ENCODE measurements at places on chromosomes 5 and 9. TPM values are rescaled to one million over a fixed set of nuclear protein-coding genes. Genes with fewer than 3 reads are reported as not detected.

- no peaks in the 10 kb centered on the region for H3K27me3 ChIP-seq
- peaks cover 13% of the 10 kb centered on the region for H3K36me3 ChIP-seq
- H3K4me3 ChIP-seq, result no peak overlapping the region
- H3K4me1 ChIP-seq, result peaks cover 2% of the 10 kb centered on the region
- no peak for DNase-seq
These were observed 90.8 kb downstream of the HACD4 start for GRCh38 chr9:20940447-20941173.

DOCK2 gene
- not detected for total RNA-seq

NTNG2 gene
- 2.4 TPM for total RNA-seq

PCDHB16 gene
- total RNA-seq, result 11.9 TPM

- no peak for DNase-seq
- H3K27ac ChIP-seq, result no peak overlapping the region
- no peaks in the 10 kb centered on the region for H3K27me3 ChIP-seq
- H3K36me3 ChIP-seq, result no peaks in the 10 kb centered on the region
- no peak overlapping the region for H3K4me3 ChIP-seq
- H3K4me1 ChIP-seq, result peaks cover 8% of the 10 kb centered on the region
These were observed 596.6 kb upstream of the ZNF608 start for GRCh38 chr5:125343015-125343414.

GRCh38 chr5:43073597-43074546 lies 33.8 kb upstream of the ANXA2R start:
- H3K4me1 ChIP-seq, result peaks cover 17% of the 10 kb centered on the region
- no peak overlapping the region for H3K4me3 ChIP-seq
- peaks cover 29% of the 10 kb centered on the region for H3K36me3 ChIP-seq
- H3K27me3 ChIP-seq, result no peaks in the 10 kb centered on the region

- DNase-seq, result no peak
- H3K4me3 ChIP-seq, result no peak overlapping the region
- H3K27ac ChIP-seq, result no peak overlapping the region
- no peaks in the 10 kb centered on the region for H3K27me3 ChIP-seq
- H3K4me1 ChIP-seq, result peaks cover 53% of the 10 kb centered on the region
These were observed 147.0 kb downstream of the GLIS3 start for GRCh38 chr9:4152876-4153275.

GRCh38 chr9:106872641-106873040 lies 9.7 kb downstream of the ZNF462 start:
- H3K4me3 ChIP-seq, result no peak overlapping the region
- H3K36me3 ChIP-seq, result peaks cover 8% of the 10 kb centered on the region
- DNase-seq, result no peak

- H3K4me3 ChIP-seq, result no peak overlapping the region
- no peak overlapping the region for H3K27ac ChIP-seq
- peaks cover 10% of the 10 kb centered on the region for H3K36me3 ChIP-seq
These were observed 72.3 kb downstream of the SLCO4C1 start for GRCh38 chr5:102223542-102224477.

DNA sequence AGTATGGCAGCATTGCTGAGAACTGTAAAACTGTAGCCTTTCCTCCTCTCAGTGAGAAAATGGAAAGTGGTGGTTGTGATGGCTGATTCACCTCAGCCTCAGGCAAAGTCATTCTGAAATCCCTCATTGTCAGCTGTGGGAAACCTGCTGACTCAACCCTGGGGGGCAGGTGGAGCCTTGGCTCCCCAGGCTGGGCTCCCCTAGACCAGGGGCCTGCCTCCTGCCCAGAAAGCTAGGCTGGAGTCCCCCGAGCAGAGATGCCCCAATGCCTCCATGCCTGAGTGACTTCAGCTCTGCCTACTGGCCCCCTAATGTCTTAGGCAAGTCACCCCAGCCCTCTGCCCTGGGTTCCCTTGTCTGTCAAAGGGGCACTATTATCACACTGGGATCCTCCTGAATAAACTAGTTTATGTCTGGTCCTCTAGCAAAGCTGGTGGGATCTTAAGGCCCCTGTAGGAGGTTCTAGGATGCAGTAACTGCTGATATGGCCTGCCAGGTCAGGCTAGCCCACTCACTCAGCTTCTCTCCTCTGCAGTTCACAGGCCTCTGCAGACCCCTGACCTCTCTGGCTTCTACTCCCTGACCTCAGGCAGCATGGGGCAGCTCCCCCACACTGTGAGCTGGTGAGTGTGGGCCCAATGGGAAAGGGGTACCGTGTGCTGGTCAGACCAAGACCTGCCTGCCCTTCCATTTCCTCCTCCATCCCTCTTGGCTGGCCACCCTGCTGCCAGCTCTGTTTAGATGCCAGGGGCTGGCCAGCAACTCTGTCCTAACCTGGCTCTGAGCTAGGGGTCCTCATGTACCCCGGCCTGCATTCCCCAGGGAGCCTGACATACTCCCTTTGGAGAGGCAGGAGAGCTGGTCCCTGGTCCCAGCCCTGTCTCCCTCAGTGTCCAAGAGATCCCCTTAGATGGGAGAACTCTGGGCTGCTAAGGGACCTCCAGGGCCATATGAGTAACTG lies 24.2 kb downstream of the TCF7 start:
- no peak overlapping the region for H3K4me3 ChIP-seq
- H3K4me1 ChIP-seq, result no peaks in the 10 kb centered on the region
- H3K27ac ChIP-seq, result no peak overlapping the region

LRRC19 gene
- total RNA-seq, result not detected

ADAMTS16 gene
- 40.7 TPM for total RNA-seq

IFNA14 gene
- not detected for total RNA-seq

ACOT12 gene
- not detected for total RNA-seq

DDX4 gene
- not detected for total RNA-seq

MEGF9 gene
- total RNA-seq, result 23.4 TPM

DNA sequence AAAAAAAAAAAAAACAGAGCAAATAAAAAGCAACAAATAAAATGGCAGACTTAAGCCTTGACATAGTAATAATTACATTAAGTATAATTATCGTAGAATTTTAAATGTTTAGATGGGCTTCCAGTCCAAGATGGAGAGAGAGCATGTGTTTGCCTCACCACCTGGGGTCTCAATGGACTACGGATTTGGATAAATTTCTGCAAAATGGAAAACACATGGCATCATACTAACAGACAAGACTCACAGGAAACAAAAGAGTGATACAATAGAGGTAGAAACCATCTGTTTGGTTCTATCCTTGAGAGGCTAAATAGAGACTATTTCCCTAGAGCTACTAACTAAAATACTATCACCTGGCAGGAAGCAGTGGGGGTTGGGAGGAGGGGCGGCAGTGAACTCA lies 144.3 kb downstream of the MUSK start:
- no peak overlapping the region for H3K27ac ChIP-seq
- no peak for DNase-seq
- H3K27me3 ChIP-seq, result no peaks in the 10 kb centered on the region
- H3K4me1 ChIP-seq, result peaks cover 8% of the 10 kb centered on the region

RNF180 gene
- total RNA-seq, result 10.9 TPM

DNA sequence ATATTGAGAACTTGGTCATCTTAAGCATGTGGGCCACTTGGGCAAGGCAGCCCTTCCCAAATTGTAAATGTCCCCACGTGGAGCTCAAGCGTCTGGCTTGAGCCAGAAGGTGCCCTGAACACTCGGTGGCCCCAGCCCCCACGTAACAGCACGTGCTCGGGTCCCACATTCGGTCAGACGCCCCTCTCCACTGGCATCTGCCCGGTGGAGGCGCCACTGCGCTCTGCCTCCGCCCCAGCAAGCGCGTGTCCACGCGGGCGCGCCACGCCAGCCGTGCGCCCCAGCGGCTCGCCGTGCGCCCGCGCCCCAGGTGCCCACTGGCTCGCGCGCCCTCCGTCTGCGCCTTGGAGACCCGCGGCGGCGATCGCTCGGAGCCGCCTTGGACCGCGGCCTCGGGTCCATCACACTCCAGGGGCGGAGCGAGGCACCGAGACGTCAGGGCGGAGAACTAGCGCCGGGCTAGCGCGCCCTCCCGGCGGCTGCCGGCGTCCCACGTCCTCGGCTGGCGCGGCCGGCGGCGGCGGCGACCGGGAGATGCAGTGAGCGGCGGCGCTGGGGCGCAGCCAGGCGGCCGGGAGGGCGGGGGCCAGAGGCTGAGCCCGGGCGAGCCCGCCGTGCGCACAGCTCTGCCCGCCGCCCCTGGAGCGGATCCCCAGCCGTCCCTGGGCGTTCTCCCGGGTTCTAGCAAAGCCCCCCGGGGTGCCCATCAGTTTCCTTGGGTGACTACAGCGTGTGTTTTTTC lies at the start of gene PALM2AKAP2:
Gene PALM2AKAP2 (plus strand): TSS at position 488 of the 742 bp plus-strand sequence. CDS start 291 bp downstream, outside the sequence.
- DNase-seq, result peak; percentile 52
- H3K4me3 ChIP-seq, result peak within 1 kb of the TSS; percentile 69
- peak within 1 kb of the TSS; percentile 76 for H3K27ac ChIP-seq
- H3K36me3 ChIP-seq, result no peaks in the 10 kb centered on the region
- peaks cover 3% of the 10 kb centered on the region for H3K4me1 ChIP-seq

- H3K27ac ChIP-seq, result no peak overlapping the region
- DNase-seq, result no peak
- H3K4me3 ChIP-seq, result no peak overlapping the region
These were observed 144.2 kb downstream of the MLLT3 start for GRCh38 chr9:20477940-20478620.

DNA sequence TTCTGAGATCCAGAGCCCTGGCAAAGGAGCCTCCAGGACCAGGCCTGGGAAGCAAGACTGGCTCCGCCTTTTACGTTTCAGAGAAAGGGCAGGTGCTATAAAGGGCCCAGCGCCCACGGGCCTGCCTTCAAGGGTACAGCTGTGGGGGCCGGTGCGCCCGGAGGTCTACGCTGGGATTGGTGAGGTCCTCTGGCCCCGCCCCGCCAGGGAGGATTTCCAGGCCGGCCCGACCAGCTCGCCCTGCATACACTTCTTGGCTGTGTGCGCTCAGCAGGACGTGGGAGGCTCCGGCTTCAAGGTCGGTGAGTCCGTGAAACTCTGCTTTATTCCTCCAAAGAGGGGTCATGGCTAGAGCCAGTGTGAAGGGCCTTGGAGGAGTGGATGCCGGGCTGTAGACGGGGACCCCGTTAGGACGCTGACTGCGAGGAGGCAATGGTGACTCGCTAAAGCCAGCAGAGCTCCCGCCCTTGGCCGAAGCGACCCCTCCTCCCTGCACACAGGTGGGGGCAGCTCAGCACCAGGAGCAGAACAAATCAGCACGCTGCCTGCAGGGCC lies at the start of gene CKMT2:
Gene CKMT2 (plus strand): TSS at position 243 of the 555 bp plus-strand sequence. CDS start 17,811 bp downstream, outside the sequence.
- peaks cover 12% of the 10 kb centered on the region for H3K4me1 ChIP-seq
- peaks cover 1% of the 10 kb centered on the region for H3K36me3 ChIP-seq

- H3K4me1 ChIP-seq, result no peaks in the 10 kb centered on the region
- no peak overlapping the region for H3K4me3 ChIP-seq
- no peak for DNase-seq
- H3K27ac ChIP-seq, result no peak overlapping the region
- H3K36me3 ChIP-seq, result peaks cover 10% of the 10 kb centered on the region
- no peaks in the 10 kb centered on the region for H3K27me3 ChIP-seq
These were observed 304.1 kb downstream of the ARRDC3 start for GRCh38 chr5:91079037-91079436.

DNA sequence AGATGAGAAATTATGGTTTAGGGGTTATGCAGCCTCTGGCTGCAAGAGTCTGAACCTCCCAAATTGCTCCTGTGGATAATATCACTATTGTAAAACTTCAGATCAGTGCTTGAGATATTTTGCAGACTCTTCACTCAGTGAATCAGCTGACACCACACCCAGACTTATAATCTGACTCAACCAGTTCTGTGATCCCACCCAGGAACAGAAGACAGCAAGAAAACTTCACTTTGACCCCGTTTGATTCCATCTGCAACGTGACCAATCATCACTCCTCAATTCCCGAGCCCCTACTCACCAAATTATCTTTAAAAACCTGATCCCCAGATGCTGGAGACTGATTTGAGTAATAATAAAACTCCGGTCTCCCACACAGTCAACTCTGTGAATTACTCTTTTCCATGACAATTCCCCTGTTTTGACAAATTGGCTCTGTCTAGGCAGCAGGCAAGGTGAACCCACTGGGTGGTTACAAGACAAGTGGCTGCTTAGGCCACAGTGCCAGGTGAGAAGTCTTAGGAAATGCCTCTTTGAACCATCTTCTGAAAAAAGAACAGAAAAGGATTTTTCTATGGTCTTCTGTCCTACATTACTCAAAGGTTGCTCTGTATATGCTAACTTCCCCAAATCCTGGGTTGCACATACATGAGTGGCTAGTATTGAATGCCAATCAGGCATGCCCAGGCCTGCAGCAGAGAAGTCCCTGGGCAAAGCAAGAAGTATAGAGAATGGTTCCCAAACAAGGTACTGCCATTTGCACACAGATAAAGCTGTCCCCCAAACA lies 588.0 kb downstream of the PRELID2 start:
- H3K27ac ChIP-seq, result no peak overlapping the region
- peaks cover 5% of the 10 kb centered on the region for H3K27me3 ChIP-seq
- DNase-seq, result no peak
- no peaks in the 10 kb centered on the region for H3K36me3 ChIP-seq

TAF11L5 gene
- total RNA-seq, result not detected

DNA sequence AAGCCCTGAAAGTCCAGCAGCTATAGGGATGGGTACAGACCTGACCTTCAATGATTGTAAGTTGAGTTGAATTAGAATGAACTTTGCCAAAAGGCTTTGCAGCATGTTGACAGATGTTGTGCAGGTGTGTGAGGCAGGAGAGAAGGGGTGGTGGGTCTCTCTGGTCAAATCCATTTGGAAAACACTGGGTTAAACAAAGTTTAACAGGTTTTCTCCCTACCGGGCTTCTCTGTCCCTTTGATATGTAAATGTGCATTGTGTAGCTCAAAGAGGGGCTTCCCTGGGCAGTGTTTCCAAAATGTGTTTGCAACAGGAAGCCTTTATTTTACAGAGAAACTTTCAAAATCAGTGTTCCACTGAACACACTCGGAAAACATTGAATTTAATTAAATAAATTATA lies 72.1 kb upstream of the BRINP1 start:
- no peak overlapping the region for H3K27ac ChIP-seq
- no peaks in the 10 kb centered on the region for H3K4me1 ChIP-seq
- H3K27me3 ChIP-seq, result peaks cover 7% of the 10 kb centered on the region
- H3K4me3 ChIP-seq, result no peak overlapping the region

DNA sequence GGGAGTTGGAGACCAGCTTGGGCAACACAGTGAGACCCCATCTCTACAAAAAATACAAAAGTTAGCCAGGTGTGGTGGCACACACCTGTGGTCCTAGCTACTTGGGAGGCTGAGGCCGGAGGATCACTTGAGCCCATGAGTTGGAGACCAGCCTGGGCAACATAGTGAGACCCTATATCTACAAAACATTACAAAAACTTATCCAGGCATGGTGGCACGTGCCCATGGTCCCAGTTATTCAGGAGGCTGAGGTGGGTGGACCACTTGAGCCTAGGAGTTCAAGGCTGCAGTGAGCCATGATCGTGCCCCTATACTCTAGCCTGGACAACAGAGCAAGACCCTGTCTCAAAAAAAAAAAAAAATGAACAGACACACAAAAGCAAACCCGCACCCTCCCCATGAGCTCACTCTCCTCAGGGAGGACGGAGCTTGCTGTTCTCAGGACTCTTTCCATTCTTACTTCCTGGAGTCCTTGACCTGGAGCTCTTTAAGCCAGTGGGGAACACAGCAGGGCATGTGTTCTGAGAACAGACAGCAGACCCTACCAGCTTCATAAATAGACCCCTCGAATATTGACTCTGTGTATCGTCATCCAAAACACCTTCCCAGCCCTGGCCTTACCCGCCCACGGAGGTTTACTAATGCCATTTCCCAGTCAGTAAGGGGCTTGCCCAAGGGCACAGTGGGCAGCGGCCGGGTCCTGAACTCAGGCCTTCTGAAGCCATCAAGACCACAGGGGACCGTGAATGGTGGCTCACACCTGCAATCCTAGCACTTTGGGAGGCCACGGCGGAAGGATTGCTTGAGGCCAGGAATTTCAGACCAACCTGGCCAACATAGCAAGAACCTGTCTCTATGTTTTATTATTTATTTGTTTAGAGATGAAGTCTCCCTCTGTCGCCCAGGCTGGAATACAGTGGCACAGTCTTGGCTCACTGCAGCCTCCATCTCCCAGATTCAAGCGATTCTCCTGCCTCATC lies 11.1 kb downstream of the PTGES2 start:
- H3K27ac ChIP-seq, result no peak overlapping the region
- H3K27me3 ChIP-seq, result peaks cover 3% of the 10 kb centered on the region
- peaks cover 2% of the 10 kb centered on the region for H3K4me1 ChIP-seq
- H3K4me3 ChIP-seq, result no peak overlapping the region
- no peak for DNase-seq

GABRG2 gene
- total RNA-seq, result 0.81 TPM

SLC30A5 gene
- 43.5 TPM for total RNA-seq

Measured in progenitor cell of endocrine pancreas (in vitro differentiated cells).